ENCODE measurements at places on chromosomes 6 and 20.
A peak's percentile ranks its signal among the peaks of the same experiment; 100 is the strongest.

DNA sequence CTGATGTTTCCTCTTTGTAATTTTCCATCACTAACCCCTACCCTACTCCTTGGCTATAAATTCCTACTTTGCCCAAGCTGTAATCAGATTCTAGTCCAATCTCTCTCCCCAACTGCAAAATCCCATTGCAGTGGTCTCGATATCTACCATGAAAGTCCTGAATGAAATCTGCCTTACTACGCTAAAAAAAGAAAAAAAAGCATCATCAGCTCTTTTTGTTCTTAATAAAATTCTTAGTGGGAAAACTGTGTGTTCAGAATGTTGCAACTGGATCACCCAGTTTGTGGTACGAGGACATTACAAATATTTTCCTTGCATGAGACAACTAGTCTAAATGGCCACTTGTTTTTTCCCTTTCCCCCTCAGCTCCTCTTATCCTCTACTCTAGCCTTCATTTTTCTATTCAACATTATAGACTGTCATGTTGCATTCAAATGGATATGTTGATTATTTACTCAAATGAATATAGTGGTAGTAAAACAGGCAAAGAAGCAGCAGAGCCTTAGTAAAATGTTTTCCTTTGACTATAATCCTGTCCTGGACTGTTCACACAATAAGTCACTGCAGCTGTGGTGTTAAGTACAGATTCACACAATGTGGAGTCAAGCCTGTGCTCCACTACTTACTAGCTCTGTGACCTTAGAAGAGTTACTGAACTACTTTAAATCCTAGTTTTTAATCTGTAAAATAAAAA, 527.1 kb upstream of the MARCKS start:
- no peak for DNase-seq

GRCh38 chr6:13328076-13328874, at the start of gene TBC1D7:
Gene TBC1D7, minus strand, starts transcription at chr6:13328537. Its CDS starts 1,639 bp downstream, at chr6:13326898.
- peak; percentile 96 for DNase-seq

GRCh38 chr20:15596220-15596890, 976.9 kb downstream of the KIF16B start:
- DNase-seq, result no peak

DNA sequence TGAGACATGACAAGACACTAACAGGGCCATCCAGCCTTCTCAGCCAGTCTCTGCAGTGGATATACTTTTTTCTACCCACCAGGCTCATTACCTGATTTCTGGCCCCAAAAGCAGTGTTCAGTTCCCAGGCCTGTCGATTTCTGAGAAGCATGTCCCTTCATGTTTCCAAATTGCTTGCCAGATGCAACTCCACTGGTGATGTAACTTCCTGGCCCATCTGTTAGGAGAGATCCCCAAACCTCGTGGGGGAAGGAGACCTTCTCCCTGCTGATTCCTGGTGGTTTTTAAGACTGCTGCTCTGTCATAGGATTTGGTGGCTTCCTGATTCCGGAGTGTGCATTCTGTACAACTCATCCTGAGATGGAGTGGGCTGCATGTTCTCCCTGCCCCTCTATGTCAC, 31.6 kb upstream of the MRPS10 start:
- no peak for DNase-seq

GRCh38 chr6:56278171-56278591, 30.8 kb upstream of the COL21A1 start:
- no peak for DNase-seq

Measured in activated CD4-positive, alpha-beta memory T cell treated with anti-CD3 and anti-CD28 coated beads for 36 hours (primary cell).